ENCODE measurements at places on chromosomes 12 and 14.

- DNase-seq, result no peak
Measured at GRCh38 chr12:110102255-110102654, 21.9 kb upstream of the IFT81 start.

GRCh38 chr12:126069549-126070165 lies 1004.4 kb downstream of the AACS start:
- no peak for DNase-seq

GRCh38 chr14:51504669-51505068 lies 147.0 kb upstream of the FRMD6 start:
- no peak for DNase-seq

DNA sequence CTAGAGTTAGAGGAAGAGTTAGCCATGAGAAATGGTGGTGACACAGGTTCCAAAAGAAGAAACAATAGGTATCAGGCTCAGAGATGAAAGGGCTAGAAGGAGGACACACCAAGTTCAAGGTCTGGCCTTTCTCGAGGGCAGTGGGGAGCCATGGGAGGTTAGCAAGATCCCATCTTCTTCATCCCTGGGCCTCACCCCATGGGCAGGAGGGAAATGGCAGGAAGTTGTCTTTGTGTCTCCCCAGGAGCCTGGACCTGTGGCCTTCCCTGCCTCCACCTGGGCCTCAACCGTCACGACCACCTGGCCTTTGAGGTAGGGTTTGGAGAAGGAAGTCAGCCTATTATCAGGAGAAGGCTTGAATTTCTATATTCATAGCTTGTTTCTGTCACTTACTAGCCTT lies 5.8 kb upstream of the AQP2 start:
- DNase-seq, result no peak

DNA sequence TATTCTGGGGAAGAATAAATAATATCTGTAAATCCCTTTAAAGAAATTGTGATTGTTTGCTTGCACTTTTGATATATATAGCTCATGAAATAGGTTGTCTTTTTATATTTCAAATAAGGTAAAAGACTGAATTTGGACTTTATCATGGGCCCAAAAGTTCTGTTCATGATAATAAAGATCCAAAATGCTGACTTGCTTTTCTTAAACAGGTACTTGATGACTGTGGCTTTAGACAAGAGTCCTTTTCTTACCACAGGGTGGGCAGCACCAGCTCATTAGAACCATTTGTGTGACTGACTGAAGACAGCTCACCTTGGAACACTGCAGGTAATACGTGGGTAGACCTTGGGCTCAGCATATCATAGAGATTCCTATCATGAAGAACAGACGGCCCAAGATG lies 432.6 kb downstream of the ETNK1 start:
- no peak for DNase-seq

DNA sequence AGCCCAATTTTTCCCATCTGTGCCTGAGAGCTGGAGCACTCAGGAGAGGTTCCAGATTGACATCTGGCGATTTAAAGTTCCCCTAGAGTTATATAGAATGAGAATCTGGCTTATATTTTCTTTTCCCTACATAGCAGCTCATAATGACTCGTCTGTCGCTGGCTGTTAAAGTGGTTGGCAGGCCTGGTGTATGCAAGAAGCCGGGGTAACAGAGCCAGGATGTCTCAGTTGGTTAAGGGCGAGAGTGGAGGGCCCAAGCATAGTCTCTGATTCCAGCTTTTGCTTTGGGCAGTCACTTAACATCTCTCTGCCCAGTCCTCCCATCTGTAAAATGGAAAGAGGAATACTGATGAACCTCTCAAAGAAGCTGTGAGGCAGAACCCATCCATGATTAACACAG lies 751.6 kb downstream of the NOVA1 start:
- no peak for DNase-seq

- DNase-seq, result no peak
Measured at GRCh38 chr14:38171197-38171596, 36.5 kb upstream of the SSTR1 start.

DNA sequence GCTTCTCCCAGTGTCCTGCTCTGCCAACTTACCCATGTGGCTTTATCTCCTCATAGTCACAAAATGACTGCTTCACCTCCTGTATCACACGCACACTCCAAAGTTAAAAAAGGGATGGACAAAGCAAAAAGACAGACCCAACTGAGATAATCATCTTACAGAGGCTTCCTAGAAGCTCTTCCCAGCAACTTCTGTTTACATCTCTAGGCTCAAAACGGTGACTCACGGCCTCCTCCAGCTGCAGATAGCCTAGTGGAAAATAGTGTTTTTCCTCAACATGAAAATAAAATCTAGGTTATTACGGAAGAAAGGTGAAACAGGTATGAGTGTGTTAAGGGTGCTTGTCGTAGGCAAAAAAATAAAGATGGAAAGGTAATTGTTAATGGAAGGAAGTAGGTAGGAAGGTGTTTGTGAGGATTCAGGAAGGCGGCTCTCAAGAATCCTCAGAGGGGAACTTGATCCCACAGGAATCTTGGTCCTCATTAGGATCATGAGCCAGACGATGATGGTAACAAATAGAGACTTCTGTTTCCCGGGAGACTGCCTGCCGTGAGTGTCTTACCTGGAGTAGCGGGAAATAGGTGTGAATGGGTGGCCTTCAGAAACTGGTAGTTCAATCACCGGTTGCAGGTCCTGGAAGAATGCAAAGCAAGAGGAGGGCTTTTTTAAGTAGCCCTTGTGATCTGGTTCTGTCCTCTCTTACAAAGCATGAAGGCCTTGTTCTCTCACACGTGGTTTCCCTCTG lies 487.5 kb upstream of the TMEM132C start:
- no peak for DNase-seq

DNA sequence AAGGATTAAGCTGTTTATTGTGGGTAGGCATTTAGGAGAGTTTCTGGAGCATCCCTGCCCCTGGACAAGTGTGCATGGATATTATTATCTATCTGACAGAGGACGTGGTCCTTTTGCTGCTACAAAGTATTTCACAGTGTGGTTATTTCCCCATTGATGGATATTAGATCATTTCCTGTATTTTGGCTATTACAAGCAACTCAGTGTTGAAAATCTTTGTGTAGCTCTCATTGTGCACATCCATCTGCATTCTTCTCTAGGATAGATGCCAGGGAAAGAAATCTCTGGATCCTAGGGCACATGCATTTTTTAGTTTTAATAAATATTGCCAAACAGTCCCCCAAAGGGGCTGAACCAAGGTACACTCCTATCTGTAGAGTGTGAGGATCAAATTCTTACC lies 154.3 kb upstream of the SRRM4 start:
- no peak for DNase-seq

DNA sequence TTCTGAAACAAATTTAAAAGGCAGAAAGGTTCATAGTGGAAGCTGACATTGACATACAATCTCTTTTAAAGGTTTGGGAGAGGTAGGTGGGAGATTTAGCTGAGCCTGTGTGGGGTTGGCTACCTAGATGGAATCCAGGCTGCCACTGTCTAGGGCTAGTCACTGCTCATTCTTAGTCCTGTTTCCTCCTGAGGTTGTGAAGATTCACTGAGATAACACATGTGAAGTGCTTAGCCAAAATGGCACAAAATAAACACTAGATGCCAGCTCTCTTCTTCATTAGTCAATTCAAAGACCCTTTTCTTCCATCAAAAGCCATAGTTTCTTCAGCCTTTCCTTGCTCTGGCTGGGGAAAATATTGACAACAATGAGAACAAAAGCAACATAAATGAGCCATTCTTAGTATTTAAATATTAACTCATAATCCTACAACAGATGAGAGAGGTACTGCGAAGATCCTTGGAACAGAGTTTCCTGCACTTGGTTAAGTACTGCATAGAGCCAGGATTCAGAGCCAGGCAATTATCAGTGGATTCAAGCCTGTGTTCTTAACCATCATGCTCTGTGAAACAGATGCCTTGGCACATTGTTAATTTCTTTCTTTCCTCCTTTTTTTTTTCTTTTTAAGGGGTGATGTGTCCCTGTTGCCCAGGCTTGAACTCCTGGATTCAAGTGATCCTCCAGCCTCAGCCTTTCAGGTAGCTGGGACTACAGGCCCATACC lies 3.5 kb downstream of the MYF6 start:
- DNase-seq, result no peak
